ENCODE measurements at places on chromosomes 4 and X.

- DNase-seq: no peak
These were observed 139.8 kb downstream of the NR3C2 start for GRCh38 chr4:148302416-148302815.

- no peak for DNase-seq
These were observed 119.0 kb downstream of the ANKRD50 start for GRCh38 chr4:124593494-124593893.

- no peak for DNase-seq
These were observed 223.0 kb downstream of the PAPSS1 start for GRCh38 chr4:107497054-107497453.

DNA sequence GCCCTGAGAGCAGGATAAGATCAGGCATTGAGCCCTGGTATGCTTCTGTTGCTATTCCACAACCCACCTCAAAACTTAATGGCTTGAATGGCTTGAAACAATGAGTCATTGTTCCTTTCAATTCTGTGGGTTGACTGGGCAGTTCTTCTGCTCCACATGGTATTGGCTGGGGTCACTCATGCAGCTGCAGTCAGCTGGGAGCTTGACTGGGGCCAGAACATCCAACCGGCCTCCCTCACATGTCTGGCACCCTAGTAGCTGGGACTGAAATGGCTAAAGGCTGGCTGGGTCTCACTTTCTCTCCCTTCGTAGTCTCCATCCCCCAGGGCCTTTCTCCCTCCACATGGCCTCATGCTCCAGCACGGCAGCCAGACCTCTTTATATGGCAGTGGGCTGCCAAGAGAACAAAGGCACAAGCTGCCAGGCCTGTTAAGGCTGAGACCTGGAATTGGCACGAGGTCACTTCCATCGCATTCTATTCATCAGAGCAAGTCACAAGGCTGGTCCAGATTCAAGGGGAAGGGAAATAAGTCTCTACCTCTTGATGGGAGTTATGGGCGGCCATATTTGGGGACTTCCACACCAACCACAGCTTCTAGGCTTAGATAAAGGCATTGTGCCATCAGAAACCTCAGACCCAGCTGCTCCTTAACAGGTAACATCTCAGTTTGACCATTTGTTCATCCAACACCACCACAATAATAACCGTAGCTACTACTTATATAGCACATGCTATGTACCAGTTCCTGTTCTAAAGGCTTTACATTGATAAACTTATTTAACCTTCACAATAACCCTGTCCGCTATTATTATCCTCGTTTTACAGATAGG lies 159.7 kb upstream of the ATP6AP2 start:
- DNase-seq: no peak

DNA sequence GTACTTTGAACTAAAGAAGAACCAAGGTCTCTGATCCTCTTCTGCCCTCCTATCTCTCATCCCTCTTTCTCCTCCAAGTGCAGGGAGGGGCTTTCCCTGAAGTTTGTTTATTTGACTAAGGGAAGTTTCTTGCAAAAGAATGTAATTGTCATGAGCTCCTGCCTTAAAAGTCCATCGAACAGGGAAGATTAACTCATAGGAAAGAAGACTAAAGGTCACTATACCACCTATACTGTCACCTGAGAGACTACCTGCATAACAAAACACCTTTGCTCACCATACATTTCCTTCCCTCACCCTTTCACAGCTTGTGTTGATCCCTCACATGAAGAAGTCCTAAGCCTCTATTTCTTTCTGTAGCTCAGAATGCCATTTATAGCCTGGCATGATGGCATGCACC lies 59.4 kb upstream of the C4orf54 start:
- DNase-seq: no peak

DNA sequence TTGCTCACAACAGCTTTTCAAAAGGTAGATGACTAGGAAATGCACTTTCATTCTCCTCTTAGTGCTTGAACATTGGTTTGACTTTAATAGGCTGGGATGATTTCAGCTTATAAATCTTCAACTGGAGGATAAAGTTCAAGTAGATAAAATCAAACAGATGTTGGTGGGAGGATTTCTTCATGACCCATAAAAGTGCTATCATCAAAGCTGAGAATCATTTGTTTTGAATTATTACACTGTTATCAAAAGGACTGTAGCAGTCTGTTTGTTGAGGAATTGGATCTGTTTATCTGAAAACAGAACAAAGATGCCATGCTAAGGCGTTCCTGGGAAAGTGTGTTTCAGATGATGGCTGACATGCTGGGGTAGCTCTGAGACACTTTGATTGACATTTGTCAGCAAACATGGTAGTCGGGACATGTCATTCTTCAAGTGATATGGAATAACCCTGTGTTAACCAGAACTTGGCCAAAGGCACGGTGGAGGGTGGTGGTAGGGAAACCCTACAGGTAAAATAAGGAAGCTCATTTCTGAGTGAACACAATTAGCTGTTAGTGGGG lies 304.0 kb upstream of the PITX2 start:
- DNase-seq: no peak

- no peak for DNase-seq
These were observed 34.6 kb downstream of the SEPTIN11 start for GRCh38 chr4:76984127-76984526.

DNA sequence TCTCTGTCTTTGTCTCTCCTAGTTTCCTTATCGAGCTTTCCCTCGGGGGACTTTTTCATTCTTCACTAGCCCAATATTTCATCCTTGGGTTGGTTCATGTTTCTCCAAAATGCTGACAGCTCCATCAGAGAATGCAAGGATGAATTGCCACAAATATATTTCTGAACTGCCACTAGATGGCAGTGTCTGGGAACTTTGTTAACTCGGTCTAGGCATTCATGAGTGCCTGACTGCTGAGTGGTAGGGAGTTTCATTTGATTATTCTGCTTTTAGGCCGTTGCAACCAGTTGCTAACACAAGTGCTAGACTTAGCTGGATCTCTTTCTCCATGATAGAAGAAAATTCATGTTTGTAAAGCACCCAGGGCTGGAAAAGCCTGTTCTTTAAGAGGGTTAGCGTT lies 73.5 kb upstream of the RAP2C start:
- DNase-seq: no peak

DNA sequence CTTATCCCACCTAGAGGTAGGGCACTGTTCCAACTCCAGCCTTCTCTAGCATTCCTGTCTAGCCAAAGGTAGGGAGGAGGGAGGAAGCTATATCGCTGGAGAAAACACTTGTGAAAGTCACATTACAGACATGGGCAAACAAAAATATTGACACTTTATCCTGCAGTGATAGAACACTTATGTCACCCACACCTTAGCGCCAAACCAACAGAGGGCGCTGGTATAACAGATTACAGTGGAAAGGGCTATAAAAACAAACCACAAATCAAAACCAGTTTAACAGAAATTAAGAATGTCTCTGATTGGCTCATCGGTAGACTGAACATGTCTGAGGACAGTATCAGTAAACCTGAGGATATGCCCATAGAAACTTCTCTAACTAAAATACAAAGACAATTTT lies 451.3 kb downstream of the TLL1 start:
- no peak for DNase-seq

- no peak for DNase-seq
These were observed 57.6 kb upstream of the LGI2 start for GRCh38 chr4:25088093-25088952.

DNA sequence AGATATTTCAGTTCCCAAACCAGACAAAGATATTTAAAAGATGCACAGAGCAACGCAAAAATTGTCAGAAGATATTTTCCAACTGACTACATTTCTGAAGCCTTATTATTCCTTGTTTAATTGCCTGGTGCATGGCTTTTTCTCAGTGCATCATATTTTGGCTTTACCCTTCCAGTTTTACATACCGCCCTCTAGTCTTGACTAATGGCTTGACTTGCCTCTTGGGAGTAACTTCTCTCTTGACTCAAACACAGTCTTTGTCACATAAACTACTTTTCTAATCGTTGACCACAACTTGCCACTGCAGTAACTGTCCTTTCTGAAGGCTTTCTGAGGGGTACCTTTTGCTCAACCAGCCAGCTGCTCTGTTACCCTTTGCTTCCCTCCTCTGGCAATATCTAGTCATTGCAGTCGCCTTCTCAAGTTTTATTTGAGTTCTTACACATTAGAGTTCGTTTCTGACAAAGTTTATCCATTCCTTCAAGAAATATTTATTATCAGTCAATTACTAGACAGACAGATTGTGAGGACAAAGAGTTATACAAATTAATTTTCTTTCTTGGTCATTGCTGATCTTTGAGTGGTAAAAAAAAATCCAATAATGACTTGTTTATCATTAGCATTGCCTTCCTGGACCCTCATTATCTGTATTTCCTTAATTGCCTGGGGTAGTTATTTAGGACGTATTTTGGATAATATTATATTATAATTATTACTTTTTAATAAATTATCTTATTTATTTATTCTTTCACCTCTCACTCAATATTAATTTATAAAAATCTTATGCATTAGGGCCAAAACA lies 506.9 kb upstream of the PCDH10 start:
- DNase-seq: no peak

DNA sequence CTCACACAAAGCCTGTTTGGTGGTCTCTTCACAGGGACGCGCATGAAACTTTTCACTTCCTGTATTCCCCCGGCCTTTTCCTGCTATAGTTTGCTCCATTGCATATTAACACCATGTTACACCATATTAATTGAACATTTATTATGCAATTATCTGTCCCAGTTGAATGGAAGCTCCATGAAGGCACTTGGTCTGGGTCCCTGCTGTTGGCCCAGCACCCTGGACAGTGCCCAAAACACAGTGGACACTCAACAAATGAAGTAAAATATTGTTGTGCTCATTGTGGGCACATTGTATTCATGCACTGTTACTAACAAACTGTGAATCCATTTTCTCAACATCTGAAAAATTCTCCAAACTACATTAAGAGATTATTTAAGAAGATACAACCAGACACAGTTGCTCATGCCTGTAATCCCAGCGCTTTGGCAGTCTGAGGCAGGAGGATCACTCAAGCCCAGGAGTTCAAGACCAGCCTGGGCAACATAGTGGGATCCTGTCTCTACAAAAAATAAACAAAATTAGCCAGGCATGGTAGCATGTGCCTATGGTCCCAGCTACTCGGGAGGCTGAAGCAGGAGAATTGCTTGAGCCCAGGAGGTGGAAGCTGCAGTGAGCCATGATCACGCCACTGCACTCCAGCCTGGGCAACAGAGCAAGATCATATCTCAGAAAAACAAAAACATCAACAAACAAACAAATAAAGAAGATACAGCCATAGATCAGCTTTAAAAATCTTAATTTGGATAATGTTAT lies 292.7 kb upstream of the TENM3 start:
- no peak for DNase-seq

DNA sequence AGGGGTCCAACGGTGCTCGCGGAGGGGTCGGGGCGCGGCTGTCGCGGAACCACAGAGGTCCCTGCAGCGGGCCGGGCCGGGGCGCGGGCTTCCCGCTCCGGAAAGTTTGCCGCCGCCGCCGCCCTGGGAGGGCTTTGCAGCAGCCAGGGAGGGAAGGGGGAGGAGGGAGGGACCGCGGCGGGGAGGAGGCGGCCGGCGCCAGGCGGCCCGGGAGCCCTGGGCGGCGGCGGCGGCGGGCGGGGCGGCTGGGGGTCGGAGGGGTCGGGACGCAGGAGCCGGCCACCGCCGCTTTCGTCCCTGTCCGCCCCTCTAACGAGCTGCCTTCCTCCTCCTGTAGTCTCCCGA lies 375 bp downstream of the FGFR3 start:
- DNase-seq: no peak

GRCh38 chrX:132401935-132402334 lies 86.9 kb downstream of the MBNL3 start:
- DNase-seq: no peak

- DNase-seq: no peak
These were observed 481.5 kb downstream of the PACRGL start for GRCh38 chr4:21181716-21182115.

- no peak for DNase-seq
These were observed 9.2 kb downstream of the NKX3-2 start for GRCh38 chr4:13535118-13535517.

DNA sequence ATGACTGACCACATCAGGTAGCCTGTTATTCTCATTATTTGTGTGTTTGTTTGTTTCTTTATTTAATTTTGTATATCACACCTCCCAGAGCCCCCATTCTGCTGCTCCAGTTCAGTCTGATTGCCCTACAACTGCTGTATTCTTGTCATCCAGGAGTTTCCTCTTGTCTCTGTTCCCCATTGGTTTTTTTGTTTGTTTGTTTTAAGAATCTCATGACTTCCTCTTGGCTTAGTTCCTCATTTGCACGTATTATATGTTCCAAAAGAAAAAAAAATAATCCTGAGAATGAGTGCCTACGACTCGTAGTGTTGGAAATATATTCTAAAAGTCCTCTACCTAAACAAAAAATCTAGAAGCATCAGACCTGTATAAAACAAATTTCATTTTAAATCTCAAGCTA lies 142.3 kb upstream of the SLIT2 start:
- no peak for DNase-seq

DNA sequence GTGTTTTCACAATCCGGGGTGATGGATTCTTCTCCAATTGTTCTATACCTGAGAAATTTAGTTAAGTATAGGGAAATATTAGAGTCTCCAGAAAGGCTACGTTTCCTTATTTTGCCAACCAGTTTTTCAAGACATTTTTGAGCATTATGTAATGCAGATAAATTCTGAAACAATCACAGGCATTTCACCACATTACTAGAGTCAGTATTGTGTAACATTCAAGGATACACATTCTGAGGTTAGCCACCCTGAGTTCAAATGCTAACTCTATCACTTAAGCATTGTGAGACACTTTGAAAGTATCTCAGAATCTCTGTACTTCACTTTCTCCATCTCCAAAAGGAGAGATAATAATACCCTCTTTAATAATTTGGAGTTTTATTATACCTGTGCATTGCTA lies 10.6 kb downstream of the SULT1B1 start:
- no peak for DNase-seq

- DNase-seq: no peak
These were observed 8.1 kb downstream of the IL1RAPL1 start for GRCh38 chrX:28595346-28595745.

DNA sequence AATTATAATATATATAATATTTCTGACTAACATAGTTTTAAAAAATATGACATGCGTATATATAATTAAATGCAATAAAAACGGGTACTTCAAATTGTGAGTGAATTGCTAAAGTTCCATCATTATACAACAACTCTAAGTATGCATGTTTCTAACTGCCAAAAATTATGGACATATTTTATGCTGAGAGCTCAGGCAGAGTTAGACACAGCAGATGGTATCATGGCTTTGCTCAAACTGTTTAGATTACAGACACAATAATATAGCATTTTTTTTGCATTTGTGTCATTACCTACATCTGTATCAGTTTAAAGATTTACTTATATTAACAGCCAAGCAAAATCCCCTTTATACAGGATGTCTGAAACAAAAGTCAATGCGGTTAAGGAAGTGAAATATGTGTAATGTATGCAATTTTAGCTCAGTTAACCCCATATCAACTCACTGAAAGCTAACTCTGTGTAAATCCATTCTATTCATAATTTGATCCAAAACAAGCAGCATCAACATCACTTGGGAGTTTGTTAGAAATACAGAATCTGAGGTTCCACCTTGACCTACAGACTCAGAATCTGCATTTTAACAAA lies 119.1 kb upstream of the CNKSR2 start:
- DNase-seq: no peak

DNA sequence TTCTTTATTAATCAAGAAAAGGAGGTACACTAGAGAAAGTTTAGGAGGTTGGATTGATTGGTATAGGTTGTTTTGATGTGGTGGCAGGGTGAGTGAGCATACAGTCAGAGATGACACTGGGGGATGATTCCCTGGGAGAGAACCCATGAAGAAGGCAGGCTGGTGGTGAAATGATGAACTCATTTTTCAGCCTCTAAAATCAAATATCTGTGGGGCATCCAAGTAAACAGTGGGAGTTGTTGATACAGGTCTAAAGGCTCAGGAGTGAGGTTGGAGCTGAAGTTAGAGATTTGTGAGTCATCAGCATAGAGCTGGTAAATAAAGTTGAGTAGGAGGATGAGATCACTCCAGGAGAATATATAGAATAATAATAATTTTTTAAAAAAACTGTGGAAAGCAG lies 10.0 kb upstream of the AP1S2 start:
- no peak for DNase-seq

Data from stimulated activated CD4-positive, alpha-beta T cell treated with anti-CD3 and anti-CD28 coated beads, Interleukin-1b, Interleukin-23, amount 100 ng/mL, for 1 hour (primary cell).